SJCRH30 (cell line): ENCODE measurements at places on chromosomes 12 and 14.

- DNase-seq: no peak
Measured at GRCh38 chr12:25932971-25933370, 25.5 kb upstream of the RASSF8 start.

DNA sequence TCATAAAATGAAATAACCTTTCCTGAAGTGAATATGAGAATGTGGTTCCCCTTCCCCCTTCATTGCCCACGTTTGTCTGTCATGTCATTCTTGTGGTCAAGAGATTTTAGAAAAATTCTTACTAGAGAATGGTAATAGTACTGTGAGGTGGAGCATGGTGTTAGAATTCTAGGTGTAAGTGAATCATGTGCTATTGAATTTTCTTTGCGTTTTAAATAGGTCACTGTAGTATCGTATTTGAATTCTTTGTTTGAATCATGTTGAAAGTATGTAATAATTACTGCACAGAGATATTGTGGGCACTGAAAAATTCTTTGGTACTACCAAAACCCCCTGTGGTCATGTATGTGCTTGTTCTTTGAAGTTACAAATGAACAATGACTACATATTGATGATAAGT, 49.9 kb downstream of the FUT8 start:
- DNase-seq: no peak

- peak; percentile 70 for DNase-seq
Measured at GRCh38 chr12:30989754-30990153, 63.2 kb downstream of the TSPAN11 start.

DNA sequence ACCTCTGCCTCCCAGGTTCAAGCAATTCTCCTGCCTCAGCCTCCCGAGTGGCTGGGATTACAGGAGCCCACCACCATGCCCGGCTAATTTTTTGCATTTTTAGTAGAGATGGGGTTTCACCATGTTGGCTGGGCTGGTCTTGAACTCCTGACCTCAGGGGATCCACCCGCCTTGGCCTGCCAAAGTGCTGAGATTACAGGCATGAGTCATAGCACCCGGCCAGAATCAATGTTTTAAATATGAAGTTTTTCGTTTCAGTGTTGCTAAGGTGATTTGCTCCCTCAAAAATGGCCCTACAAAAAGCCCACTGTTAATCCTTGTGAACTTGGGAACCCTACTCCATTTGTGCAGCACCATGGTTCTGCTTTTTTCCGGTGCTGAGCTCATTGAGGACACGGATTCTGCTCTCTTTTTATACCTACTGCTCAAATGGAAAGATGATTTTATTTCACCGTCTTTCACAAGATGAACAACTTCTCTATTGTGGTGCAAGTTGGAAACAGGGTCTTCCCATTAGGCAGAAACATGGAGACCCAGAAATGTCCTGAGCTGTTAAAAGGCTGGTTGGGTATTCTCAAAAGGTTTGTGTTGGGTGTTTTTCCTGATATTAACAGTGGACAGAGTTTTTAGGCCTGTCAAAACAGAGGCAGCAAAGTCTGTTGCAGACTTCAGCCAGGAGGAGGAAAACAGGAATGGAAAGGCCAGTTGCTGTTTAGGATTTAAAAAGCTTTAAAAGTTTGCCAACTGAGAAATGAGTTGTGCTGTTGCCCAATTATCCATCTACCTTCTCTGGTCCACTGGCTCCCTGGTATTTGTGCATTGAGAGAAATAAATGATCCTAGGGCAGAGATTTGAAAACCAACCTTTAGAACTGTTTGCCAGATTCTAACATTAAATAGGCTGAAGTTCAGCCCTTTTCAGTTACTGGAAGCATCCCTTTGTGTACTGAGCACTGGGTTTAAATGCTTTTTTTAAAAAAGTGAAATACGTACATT, 85.8 kb downstream of the ATP23 start:
- DNase-seq: no peak

- DNase-seq: no peak
Measured at GRCh38 chr12:94010307-94010706, 138.1 kb upstream of the PLXNC1 start.

DNA sequence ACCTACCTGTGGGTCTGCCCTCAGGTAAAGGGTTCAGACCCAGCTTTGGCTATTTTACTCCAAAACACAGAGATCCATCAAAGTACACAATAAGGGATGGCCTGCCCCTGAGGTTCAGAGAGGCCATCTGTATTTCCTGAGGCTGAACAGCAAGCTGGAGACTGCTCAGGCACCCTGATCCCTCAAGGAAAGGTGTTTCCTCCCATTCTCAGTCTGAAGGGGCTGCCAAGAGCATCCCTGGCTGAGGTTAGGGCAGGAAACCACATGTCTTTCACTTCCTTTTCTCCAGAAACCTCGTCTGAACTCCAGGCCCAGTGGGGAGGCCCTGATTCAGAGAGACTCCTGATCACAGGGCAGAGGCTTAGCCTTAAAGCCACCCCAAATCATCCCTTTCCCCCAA, 1.5 kb downstream of the RILPL1 start:
- no peak for DNase-seq

GRCh38 chr12:28811457-28811856, 337.6 kb upstream of the FAR2 start:
- DNase-seq: no peak

DNA sequence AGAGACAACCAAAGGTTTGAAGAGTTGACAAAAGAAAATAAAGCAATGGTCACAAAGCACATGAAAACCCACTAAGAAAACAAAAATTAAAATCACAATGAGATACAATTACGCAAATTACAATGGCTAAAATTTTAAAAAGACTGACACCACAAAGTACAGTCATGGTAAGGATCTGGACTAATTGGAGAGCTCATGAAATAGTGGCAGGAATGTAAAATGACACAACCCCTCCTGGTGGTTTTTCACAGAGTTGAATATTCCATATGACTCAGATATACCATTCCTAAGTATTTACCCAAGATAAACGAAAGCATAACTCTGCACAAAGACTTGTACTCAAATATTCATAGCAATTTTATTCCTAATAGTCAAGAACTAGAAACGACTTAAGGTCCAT, 65.9 kb downstream of the NOVA1 start:
- DNase-seq: peak; percentile 12

DNA sequence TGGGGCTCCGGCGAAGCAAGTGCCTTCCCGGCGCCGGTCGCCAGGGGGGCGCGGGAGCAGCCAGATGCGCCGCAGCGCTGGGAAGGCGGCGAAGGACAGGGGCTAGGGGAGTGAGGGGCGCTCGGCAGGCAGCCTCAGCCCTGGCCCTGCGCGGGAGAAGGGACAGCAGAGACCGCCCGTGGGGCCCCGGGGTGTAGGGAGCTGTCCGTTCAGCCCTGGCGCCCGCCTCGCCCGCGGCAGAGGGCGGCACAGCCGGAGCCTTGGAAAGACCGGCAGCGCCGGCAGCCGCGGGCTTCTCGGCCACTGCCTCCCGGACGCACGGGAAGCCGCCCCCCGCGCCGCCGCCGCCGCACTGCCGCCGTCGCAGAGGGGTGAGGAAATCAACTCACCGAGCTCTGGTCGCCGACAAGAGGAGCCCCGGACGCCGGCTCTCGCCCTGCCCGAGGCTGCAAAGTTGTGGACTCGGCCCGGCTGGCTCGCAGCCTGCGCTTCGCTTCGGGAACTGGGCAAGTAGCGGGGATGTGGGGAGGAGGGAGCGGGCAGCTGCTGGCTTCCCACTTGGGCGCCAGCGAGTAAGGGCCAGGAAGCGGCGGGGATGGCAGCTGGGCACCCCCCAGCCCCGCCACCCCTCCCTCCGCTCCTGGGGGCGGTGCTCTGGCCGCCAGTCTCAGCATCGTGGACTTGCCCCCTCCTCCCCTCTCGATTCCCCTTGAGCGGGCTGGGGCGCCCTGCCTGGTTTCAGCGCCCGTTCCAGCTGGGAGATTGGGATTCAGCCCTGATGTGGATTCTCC, at the start of gene ZDHHC22:
Gene ZDHHC22 (minus strand): TSS at position 578 of the 791 bp plus-strand sequence. CDS start 2,053 bp downstream, outside the sequence.
- DNase-seq: peak; percentile 87

GRCh38 chr12:112682586-112682985, 109.0 kb upstream of the RPH3A start:
- no peak for DNase-seq

DNA sequence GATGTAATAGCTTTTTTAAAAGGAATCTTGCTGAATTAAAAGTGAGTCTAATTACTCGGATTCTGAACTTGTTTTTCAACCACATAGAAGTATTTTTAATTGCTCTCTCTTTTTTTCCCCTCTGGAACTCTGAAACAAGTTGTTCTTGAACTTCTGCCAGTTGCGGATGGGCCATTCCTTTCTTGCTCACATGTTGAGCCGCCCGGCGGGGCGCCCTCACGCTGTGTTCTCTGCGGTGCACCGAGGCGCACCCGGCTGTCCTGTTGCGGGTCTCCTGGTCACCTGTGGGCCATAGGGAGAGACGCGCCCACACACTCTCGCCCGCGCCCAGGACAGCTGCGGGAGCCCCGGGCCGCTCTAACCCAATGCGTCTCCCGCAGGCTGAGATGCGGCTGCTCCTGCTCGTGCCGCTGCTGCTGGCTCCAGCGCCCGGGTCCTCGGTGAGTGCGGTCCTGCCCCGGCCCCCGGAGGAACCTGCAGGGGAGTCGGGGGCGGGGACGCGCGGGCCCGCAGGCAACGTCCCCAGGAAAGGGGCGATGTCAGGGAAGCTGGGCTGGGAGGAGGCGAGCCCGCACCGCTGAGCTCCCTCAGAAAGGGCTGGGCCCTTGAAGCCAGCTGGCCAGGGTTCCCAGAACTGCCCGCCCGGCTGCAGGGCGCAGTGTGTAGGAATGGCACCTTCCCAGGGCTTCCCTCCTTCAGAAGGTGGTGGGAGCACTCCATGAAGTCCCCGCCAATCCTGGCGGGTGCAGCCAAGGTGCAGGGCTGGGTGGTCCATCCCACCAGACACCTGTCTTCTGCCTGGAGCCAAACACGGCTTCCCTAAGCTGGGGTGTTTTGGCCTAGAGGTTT, 2.3 kb downstream of the PAPLN start:
- DNase-seq: peak; percentile 27

GRCh38 chr12:9066755-9067423, 48.8 kb downstream of the A2M start:
- no peak for DNase-seq

DNA sequence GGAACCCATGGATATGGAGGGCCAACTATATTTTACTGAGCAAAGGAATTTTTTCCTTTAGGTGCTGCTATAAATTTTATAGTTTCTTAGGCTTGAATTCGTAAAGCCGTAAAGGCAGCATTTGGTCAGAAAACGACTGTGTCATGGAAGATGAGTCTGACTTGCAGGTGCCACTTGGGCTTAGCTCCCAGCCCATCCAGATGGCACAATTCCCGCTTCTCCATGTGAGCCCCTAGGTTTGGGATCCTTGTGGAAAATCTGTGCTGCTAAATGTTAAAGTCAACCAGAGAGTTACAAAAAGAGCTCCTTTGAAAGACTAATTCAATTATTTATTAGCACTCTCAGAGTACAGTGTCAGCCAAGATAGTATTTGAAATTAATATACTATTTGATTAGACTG, 120.1 kb upstream of the NPAS3 start:
- no peak for DNase-seq

- no peak for DNase-seq
Measured at GRCh38 chr12:46553911-46554310, 181.3 kb upstream of the SLC38A2 start.

DNA sequence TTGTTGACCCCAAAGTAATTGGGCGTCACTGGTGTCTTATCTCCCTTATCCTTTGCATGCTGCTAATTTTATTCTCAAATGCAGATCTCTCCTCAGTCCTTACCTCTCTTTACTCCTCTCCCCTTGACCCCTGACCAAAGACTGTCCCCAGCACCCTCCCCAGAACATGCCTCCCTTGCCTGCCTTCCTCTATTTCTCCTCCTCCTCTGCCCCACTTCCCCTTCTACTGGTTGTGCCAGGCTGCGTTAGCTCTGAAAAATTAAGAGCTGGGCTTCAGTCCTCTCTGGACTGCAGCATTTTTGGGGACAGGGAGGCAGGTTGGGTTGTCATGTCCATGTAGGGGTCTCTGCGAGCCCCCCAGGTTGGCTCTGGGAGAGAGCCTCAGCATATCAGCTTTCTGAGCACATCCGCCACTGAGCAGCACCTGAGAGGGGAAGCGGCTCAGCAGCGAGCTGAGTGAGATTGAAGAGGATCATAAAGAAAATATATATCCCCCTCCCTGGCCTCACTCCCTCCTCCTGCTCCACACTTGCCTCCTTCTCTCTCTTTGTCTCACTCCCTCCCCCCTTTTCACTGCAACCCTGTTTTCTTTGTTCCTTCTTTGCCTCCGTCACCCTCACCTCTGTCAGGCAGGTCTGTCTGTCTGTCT, 6.4 kb upstream of the CISTR start:
- DNase-seq: no peak

DNA sequence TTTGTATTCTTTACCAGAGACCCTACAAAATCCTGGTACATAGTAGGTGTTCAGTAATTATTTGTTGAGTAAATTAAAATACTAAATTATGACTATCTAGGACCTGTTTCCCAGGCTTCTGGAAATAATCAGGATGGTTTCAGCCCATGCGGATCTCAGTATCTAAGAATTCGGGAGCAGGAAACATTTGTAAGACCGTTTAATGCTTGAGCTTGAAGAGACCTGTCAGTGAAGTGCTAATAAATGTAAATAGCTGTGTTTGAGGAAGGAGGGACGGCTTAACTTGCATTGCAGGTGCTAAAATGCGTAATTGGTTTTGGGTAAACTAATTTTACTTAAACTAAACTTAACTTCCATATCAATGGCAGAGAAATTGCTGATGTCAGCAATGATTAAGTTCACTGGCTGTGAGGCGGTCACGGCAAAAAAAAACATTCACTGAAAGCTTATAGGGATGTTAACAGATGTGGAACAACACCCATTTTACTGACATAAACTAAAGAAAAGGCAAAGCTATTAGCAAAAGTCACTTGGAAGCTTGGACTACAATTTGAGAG, 28.6 kb upstream of the AEBP2 start:
- DNase-seq: no peak

GRCh38 chr14:78143489-78144145, 26.6 kb upstream of the NRXN3 start:
- DNase-seq: no peak

DNA sequence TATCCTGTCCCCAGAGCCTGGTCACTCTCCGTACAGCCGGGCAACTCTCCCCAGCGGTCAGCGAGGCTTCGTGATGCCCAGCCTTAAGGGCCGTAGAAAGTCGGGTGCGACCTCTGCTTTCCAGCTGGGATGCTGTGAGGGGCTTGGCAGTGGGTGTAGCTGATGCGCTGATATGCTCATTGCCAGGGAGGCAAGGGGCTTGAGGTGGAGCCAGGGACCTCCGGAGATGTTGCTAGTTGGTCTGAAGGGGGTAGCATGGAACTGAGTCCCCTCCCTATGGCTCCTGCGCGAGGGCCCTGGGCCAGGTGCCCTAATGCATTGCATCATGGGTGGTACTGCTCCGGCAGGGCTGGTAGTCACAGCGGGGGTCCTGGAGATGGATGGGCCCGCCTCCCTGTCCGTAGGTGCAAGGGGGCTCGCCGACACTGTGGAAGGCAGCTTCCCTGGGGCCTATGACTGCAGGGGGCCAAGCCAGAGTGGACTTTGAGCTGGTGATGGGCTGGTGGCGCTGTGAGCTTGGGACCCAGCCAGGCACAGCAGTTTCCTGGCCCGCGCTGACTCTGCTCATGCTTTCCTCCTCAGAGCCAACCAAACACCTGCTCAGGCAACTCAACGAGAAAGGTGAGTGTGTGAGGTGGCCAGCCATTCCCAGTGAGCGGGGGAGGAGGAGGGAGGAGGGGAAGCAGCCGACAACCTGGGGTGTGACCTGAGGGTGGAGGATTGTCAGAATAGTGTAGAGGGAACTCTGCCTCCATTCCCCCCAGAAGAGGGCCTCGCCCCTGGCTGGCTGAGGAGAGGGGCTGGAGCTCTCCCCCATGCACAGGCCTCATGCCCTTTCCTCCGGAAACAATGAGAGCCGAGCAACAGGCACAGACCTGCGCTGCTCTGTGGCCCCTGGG, 32.3 kb downstream of the PLEKHG3 start:
- no peak for DNase-seq
